GM04504 (cell line): ENCODE measurements at places on chromosomes 3 and 15.
A peak's percentile ranks its signal among the peaks of the same experiment; 100 is the strongest.

DNA sequence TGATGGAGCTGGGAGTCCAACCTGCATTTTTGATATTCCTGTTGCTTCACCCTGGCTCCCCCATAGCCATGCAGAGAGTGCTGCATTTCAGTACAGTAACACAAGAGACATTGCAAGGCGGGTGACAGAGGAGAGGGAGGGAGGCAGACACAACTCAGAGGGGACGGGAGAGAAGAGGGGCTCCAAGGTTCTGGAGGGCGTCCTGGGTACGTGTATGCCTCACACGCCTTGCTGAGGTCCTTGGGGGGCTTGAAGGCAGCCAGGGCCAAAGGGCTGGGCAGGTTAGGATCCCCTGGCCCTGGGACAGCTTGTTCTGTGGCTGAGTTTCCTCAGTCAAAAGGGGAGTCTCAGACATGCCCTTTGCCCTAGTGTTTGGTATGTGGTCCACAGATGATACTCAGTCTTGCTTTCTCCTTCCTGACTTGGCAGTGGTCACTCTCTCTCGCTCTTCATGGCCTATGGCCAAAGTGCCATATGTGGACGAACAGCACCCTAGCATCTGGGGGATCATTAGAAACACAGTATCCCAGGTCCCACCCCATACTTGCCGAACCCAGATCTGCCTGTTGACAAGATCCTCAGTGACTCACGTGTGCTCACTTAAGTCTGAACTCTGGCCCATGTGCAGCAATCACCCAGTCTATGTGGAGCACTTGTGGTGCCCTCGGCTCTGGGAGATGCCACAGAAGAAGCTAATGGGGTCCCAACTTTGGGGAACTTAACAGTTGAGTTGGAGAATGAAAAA lies 52.9 kb downstream of the FGD5 start:
- DNase-seq: no peak

- DNase-seq: peak; percentile 58
Measured at GRCh38 chr3:97821774-97822358, at the start of gene CRYBG3. CRYBG3 (plus strand) TSS chr3:97822011; CDS start chr3:97822207, 196 bp downstream.

DNA sequence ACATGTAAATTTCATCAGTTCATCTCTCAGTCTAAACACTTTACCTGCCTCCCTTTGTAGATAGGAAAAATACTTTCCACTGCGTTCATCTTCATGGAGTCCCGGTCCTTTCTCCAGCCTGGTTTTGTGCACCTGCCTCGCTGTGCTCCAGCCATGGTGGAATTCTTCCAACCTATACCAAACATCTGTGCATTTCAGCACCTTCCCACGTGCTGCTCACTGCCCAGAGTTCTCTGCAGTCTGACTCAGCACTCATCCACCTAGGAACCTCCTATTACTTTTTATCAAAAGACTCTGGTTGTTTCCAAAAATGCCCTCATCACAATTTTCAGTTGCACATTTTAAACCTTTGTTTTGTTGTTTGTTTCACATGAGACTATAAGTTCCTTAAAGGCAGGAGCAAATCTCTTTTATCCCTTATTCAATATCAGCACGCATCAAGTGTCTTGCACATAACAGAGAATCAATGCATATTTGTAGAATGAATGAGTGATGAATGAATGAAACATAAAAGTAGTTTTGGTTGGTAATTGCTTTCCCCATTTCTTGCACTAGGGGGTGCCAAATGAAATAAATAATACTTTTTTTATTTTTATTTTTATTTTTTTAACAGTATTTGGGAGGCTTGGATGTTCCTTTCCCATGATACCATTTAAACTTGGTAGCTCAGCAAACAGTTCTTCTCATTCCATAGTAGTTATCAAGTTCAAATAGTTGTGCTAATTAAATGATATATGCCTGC lies 30.2 kb upstream of the ADAMTS9 start:
- no peak for DNase-seq

DNA sequence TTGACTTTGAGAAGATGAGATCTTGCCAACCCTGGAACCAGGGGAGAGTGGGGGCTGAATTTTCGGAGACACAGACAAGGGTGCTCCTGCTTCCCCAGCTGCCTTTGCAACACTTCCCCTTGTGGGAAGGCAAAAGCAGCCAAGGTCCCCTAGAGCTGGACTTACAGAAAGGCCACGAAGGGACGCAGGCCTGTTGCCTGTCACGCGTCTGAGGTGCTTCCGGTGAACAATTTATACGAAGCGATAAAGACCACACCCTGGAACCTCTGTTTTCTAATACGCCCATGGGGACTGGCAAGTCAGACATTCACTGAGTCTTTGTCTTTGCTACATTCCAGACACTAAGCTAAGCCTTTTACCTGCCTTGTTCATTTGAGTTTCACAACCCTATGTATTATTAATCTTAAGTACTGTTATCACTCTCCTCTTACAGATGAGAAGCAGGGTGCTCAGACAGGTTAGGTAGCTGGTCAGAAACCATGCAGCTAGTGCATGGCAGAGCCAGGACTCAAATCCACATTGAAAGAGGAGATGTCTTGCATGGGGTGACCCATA lies 13.2 kb downstream of the MEGF11 start:
- no peak for DNase-seq

- no peak for DNase-seq
Measured at GRCh38 chr15:70932397-70932796, 39.8 kb downstream of the LRRC49 start.

DNA sequence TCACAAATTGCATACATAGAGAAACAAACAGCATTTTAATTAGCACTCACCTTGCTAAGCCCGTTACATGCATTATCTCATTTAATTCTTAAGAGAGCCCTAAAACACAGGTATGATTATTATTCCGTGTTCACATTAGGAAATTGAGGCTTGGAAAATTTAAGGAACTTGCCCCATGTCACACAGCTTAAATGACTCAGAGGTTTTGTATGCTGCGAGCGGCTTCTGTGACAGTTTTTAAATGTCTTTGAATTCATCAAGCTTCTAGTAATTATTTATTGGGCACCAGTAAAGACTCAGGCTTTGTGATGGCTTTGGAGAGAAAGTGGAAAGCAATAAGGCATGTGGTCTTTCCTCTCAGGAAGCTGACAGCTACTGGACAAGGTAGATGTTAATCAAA lies 166.7 kb upstream of the THBS1 start:
- no peak for DNase-seq

DNA sequence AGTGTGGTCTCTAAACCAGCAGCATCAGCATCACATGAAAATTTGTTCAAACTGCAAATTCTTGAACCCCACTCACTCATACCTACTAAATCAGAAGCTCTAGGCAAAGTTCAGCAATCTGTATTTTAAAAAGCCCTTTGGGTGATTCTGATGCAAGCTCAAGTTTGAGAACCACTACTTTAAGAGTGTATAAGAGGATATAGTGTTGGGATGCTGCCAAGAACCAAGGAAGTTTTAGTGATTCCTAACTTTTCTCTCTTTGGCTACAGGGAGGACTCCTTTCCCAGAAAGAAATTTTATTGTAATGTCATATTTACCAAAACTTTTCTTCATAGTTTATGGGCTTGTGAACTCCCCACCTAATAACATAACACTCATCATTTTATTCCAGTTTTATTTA lies 422.2 kb downstream of the TBC1D5 start:
- no peak for DNase-seq

- DNase-seq: no peak
Measured at GRCh38 chr3:52721002-52721729, 15.3 kb downstream of the SPCS1 start.

GRCh38 chr3:178112134-178112533 lies 424.1 kb upstream of the KCNMB2 start:
- DNase-seq: no peak

DNA sequence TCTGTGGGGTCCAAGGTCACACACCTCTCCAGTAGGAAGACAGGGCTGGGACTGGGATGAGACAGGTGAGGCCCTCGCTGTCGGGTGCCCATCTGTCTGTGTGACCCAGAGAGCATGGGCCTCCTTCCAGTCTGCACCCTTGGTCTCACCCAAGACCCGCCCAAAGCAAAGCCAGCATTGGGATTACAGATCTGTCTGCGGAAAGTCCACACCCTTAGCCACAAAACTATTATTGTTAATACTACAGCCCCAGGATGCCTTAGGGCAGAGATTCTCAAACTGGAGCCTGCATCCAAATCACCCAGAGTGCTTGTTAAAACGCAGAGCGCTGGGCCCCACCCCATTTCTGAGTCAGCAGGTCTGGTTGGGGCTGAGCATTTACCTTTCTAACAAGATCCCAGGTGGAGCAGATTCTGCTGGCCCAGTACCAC lies 58.5 kb upstream of the ZNF148 start:
- no peak for DNase-seq

GRCh38 chr15:71449363-71449762 lies 334.1 kb downstream of the THSD4 start:
- DNase-seq: no peak

DNA sequence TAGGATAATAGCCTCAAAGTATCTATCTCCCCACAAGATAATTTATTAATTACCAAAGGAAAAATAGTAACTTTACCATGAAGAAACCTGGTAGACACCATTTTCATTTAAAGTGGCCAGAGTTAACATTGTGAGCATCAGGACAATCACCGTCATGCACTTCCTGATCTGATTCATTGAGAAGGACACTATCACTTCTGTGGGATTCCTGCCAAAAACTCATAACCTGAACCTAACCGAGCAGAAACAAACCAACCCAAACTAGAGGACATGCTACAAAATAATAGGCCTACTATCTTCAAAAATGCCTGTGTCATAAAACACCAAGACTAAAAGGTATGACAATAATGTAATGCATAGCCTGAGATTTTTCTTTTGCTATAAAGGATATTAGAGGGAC lies 39.0 kb downstream of the FSIP1 start:
- DNase-seq: no peak

DNA sequence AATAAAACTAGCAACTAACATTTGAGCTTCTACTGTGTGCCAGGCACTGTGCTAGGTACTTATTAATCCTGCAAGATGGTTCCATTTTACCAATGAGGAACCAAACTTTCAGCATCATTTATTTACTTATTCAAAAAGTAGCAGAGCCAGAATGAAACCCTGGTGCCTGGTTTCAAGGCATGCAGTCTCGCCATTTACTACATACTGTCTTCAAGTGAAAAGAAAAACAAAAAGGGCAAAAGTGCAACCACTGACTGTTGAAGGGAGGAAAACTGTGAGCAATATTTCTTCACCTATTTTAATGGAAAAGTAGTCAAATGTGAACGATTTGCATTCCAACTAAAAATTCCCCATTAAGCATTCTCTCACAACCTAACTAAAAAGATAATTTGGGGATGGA lies 8.7 kb downstream of the DCUN1D1 start:
- DNase-seq: no peak

GRCh38 chr3:14929310-14930074 lies 17.9 kb upstream of the NR2C2 start:
- DNase-seq: no peak
